Mammary epithelial cell (primary cell): ENCODE measurements at places on chromosomes 13 and 19. TPM values are rescaled to one million over a fixed set of nuclear protein-coding genes. Genes with fewer than 3 reads are reported as not detected.
A peak's percentile ranks its signal among the peaks of the same experiment; 100 is the strongest.

Gene MCEMP1
- 0.11 TPM for polyA plus RNA-seq

DNA sequence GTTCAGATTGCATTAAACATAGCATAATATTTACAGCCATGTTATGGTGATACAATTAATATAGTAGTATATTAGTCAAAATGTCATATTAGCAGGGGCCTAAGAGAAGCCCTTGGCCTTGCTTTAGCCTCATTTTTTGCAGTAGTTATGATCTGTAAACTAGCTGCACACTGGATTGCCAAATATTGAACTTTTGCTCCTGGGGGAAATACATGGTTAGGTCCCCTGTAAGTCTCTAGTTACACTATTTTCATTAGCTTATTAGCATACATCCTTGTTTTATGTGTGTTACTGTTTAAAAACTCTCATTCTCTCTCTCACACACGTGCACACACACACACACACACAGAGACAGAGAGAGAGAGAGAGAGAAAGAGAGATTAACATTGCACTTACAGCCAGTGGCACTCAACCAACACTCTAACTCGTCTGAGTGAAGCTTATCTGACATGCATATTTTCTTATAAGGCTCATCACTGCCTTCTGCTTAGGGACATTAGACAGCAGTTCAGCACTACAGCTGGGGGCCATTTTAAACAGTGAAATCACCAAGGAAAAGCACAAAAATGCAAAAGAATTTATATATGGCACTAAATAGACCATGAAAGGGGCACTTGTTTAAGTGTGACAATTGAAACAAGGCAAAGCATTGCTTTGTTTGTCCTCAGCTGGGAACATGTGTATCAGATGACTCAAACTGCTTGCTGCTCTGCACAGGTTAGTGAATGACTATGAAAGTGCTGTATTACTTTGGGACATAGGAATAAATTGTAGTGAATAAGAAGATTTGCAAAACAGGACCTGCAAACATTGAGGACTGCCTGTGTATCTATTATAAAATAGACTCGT is 278.7 kb downstream of the GPC6 start:
- DNase-seq: no peak

DNA sequence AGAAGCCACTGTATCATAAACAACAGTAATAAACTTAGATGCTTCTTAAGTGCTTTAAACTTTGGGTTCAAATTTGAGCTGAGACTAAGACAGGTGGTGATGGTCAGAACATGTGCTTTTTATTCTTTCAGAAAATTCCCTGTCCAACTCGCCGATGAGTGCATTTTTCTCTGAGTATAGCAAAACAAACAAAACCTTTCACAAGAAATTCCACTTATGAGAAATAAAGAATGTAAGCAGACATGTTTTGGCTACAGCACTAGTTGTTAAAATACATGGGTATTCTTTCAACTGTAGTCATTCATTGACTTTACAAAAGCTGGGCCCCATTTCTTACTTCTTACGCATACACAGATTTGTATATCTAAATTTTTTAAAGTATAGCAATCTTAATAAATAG is 125.6 kb downstream of the SPRY2 start:
- no peak for DNase-seq

DNA sequence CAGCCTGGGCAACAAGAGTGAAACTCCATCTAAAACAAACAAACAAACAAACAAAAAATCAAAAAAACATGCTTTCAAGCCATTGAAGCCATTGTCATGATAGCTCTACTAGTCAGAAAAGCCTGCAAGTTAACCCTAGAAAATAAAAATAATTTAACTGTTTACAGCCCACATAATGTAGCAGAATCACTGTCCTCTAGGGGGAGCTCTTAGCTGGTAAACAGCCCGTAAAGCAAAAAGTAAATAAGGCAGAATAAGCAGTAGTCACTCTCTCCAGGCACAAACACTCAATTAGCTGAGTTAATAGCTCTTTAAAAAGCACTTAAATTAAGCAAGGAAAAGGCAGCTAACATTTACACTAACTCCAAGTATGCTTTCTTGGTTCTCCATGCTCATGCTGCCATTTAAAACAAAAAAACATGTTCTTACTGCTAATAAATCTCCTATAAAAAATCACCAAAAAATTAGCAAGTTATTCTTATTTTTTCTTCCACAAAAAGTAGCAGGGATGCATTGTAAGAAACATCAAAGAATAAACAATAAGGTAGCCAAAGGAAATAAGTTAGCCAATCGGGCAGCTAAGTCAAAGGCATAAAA is 11.3 kb downstream of the LILRB4 start:
- DNase-seq: peak; percentile 8

Gene ZNF470
- 0.85 TPM for polyA plus RNA-seq

- DNase-seq: no peak
Observed at GRCh38 chr13:38519229-38519911, 167.5 kb upstream of the FREM2 start.

DNA sequence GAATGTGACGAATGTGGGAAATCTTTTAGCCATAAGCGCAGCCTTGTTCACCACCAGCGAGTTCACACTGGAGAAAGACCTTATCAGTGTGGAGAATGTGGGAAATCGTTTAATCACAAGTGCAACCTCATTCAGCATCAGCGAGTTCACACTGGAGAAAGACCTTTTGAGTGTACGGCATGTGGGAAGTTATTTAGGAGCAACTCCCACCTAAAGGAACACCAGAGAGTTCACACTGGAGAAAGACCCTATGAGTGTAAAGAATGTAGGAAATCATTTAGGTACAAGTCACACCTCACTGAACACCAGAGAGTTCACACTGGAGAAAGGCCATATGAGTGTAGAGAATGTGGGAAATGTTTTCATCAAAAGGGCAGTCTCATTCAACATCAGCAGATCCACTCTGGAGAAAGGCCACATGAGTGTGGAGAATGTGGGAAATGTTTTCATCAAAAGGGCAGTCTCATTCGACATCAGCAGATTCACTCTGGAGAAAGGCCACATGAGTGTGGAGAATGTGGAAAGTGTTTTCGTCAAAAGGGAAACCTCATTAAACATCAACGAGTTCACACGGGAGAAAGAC is 7.6 kb downstream of the ZNF776 start:
- no peak for DNase-seq

DNA sequence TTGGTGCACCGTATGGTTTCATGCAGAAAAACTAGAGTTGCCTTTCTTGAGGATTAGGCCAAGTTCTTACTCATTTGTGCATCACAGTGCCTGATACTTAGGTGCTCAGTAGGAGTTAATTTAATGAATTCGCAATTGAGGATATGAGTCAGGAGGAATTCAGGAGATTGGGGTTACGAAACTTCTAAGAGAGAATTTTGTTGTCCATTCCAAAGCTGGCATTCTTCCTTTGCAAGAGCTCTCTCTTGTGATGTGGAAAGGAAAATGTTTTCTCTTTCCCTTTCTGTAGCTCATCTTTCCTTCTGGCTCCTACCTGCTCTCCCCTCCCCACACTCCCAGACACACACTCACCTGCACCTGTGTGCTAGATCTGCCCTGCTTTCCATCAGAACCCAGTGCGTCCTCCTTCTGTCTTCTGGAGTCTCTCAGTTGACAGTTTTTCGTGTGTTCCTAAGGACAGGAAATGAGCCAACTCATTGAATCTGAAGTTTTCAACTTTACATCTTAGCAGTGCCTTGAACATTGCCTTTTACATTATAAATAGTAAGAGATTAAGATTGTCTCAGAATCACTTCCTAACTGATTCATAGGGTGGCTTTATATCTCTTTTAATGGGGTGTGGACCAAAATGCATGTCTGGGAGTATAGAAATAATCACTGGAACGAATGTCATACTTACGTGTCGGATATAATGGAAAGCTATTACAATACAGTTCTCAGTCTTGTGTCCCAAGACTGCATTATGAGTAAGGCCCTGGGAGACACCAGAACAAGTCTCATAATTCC is 19.7 kb upstream of the ERCC5 start:
- peak; percentile 88 for DNase-seq

Gene CCDC194
- not detected for polyA plus RNA-seq

Gene SERPINE3
- polyA plus RNA-seq: not detected

Gene SHANK1
- polyA plus RNA-seq: 0.06 TPM

DNA sequence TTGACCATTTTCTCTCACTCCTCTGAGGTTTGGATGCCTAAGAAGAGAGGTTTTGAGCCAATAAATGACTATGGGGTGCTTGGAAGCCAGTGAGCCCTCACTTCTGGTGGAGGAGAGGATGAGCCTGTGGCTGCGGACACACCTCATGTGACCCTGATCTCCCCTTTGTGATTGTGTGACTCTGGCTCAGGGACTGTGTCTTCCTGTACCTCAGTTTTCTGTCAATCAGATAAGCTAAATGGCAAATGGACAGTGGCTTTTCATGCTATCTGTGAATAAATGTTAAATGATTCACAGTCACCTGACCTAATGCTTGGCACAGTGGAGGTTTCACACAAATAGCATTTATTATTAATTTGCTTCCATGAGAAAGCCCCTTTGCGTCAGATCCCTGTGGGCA is 2.7 kb downstream of the PSG8 start:
- peak; percentile 32 for DNase-seq

DNA sequence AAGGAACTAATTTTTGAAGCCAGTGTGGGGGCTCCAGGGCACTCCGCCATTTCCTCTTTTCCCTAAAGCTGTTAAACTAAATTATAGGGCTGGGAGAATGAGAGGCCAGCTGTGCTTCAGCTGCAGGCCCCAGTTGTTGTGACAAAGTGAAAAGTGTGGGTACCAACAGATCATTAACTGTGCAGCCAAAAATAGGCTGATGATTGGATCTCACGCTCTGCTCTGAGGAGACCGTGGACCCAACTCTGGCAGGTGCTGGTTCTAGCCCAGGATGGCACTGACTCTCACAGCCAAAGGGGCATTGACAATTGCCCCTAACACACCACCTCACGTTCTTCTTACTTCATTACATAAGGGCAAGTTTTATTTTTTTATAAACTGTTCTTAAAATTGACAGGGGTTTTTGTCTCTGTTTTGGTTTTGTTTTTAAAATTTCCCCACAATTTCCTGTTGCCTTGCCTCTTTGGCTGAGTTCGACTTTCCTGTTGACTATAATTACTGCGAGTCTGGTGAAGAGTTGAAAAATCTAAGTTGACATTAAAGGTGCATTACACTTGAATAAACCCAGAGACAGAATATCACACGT is 391.0 kb downstream of the FGF9 start:
- no peak for DNase-seq

DNA sequence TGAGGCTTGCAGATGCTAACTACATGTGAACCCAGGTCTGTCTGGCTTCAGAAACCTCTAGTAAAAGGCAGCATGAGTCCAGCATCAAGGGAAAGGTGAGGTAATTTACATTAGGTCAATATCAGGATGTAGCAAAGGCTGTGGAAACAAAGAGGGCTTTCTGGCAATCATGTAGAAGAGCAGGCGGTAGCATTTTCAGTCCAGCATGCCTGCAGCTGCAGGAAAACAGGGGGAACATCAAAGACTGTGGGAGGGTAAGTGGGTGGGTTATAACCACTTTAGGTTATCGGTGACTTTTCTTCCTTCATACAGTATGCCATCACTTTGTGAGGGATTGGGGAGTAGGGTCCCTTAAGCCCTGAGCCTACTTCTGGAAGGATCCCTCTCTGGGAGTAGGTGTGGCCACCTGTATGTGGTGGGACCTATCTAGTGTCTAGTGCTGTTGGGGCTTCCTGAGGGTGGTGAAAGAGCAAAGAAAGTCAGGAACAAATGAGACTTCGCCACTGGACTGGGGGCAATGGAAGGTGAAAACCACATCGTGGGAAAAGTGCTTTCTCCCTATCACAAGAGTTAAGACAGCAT is 10.8 kb downstream of the SUGP2 start:
- no peak for DNase-seq

Gene KCNJ14
- polyA plus RNA-seq: 0.45 TPM

DNA sequence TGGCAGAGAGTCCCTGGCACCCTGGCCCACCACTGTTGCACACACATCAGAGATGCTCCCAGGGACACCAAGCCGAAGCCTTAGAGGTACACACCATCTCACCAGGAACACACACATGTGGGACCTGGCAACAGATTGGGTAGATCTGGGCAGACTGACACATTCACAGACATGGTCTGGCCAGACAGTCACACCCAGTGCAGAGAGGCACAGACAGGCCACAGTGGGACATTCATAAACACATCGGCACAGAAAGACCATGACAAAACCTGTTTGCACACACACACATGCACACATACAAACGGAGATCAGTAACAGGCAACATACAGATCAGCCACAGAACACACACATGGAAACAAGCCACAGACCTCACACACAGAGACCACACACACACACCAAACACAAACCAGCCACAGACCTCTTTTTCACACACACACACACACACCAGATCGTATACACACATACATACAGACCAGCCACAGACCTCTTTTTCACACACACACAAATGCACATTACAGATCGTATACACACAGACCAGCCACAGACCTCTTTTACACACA is 6.3 kb upstream of the JUNB start:
- DNase-seq: no peak

- no peak for DNase-seq
Observed at GRCh38 chr19:50507376-50507775, 3.6 kb downstream of the JOSD2 start.

- no peak for DNase-seq
Observed at GRCh38 chr13:76697288-76697687, 188.9 kb downstream of the KCTD12 start.

Gene LACC1
- polyA plus RNA-seq: 4.3 TPM

Gene ZNF615
- polyA plus RNA-seq: 2.5 TPM

Gene CACNG6
- not detected for polyA plus RNA-seq

GRCh38 chr13:91346850-91347201 is 661 bp upstream of the MIR17HG start:
- DNase-seq: peak; percentile 32
